Activated naive CD4-positive, alpha-beta T cell treated with anti-CD3 and anti-CD28 coated beads for 36 hours (primary cell): ENCODE measurements at places on chromosomes 1 and 21. TPM values are rescaled to one million over a fixed set of nuclear protein-coding genes. Genes with fewer than 3 reads are reported as not detected.

- DNase-seq, result no peak
Observed at GRCh38 chr21:26491663-26492062, 81.4 kb downstream of the CYYR1 start.

DNA sequence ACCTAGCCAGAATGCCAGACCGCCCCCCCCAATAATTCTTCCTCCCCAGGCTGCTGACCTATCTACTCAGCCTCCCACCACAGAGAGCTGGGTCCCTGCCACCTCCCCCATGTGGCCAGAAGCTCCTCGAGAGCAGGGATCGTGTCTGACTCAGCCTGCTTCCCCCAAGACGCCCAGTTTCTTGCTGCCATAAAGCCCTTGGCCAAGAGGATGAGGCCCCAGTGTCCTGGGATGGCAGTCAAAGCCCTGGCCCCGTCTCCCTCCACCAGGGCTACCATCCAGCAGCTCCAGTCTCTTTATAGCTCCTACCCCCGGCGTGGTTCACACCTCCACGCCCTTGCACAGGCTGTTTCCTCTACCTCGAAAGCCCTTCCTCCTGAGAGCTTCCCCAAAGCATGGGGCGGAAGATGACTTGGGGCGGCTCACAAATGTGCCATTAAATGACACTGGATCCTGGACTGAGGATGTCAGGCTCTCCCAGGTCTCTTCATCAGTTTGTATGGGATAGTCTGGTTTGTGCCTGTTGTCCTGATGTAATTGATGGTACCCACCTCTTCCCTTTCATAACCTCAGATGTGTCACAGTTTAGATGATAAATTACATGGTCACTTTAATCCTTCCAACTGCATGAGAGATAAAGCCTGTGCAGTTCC, 13.2 kb downstream of the ADGRB2 start:
- DNase-seq, result no peak

DNA sequence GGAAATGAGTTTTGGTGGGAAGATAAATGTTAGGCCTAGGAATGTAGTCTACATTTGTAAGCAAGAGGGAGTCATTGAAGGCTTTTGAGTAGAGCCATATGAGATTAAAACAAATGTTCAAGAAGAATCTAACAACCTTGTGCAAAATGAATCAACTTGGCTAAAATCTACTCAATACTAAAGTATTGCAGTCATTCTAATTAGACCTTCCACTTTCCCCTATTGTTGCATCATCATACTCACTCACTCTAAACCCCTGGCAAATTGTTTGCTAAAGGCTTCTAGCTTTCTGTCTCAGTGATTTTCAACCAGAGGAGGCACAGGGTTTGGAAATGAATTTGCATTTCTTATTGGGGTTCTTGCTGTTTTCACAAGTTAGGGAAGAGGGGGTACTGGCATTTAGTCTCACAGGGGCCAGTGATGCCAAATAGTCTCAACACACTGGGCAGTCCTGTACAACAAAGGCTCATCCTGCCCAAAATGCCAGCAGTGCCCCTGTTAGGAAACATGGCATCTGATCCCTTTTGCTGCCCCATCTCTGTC, 85.3 kb downstream of the SEC16B start:
- DNase-seq, result no peak

DNA sequence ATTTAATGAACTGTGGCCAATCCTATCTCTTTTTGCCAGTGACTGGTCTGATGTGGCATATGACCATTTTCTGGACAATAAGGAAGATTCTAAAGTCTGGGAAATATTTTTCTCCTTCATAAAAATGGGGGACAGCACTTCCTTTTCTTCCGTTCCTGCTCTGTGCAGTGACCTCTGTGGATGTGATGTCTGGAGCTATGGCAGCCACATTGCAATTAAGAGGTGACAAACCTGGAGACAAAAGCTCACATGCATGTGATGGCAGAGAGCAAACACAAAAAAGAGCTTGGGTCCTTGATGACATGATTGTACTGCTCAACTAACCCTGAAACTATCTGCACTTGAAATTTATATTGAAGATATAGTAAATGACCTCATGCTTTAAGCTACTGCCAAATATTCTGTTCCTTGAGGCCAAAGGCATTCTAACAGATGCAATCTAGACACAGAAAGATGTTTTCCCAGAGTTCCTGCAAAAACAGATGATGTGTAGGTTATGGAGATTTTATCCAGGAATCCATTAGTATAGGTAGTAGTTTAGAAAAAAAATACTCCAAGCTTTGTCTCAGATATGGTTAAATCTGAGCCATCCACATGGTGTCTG, 2.2 kb upstream of the MAGI3 start:
- no peak for DNase-seq

The MROH7 gene
- 0.07 TPM for total RNA-seq
